Stimulated activated CD4-positive, alpha-beta T cell treated with anti-CD3 and anti-CD28 coated beads, Interleukin-4, amount 100 ng/mL, for 24 hours (primary cell): ENCODE measurements at places on chromosomes 5 and 9.
A peak's percentile ranks its signal among the peaks of the same experiment; 100 is the strongest.

GRCh38 chr5:88854769-88855168 is 28.2 kb downstream of the MEF2C start:
- DNase-seq = no peak

DNA sequence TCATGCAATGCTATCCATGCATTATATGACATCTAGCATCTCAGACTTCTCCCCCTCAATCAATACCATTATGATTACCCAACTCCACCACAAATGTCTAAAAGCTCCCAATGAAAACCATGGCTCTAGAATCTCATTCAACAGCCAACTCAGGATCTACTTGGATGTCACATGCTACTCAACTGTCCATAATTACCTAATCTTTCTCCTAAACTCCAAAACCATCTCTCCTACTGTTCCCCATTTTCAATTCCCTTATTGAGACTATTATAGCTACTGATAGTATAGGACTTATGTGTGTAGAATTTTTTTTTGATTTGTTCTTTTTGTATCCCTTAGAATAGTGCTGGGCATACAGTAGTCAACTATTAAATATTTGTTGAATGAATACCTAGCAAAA is 8.2 kb upstream of the STRBP start:
- no peak for DNase-seq

DNA sequence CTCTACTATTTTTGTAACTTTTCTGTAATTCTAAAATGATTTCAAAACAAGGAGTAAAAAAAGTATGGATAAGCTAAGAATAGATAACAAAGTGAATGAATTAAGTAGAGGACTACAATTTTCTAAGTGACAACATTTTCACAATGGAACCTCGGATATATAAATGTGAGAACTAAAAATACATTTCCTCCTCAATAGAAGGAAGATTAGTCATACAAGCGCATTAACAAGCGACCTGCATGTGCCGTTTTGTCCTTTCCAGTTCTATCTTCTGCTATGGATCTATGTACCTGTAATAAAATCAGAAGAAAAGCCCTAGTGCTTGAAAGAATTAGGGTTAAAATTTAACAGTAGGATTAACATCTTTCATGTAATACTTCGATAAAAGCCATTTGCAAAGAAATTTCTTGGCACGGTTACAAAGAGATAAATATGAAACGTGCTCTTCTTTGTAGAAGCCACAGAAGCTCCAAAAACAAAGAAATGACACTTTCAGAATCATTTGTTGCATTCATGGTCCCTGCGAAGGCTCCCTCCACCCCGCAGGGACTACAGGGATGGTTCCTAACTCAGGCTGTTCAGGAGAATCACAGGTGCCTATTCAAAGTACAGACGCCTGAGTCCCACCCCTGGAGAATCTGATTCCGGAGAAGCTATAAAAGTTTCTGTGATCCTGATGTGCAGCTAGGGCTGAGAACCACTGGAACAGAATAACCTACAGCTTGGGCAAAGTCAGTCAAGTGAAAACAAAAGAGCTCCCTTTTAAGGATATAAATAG is 216.6 kb upstream of the EFNA5 start:
- no peak for DNase-seq

DNA sequence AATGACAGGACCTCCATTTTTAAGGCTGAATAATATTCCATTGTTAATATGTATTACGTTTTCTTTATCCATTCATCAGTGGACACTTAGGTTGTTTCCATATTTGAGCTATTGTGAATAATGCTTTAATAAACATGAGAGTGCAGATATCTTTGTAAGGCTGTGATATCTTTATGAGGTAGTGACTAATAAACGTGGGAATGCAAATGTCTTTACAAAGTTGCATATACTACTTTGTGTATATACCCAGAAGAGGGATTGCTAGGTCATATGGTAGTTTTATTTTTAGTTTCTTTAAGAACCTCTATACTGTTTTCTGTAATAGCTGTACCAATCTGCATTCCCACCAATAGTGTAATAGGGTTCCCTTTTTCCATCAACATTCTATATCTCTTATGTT is 148.7 kb downstream of the FOCAD start:
- DNase-seq = no peak

GRCh38 chr9:76655121-76655541 is 109.1 kb upstream of the PCA3 start:
- DNase-seq = no peak

- DNase-seq = no peak
These were observed 22.4 kb downstream of the TNFAIP8 start for GRCh38 chr5:119378075-119378700.

DNA sequence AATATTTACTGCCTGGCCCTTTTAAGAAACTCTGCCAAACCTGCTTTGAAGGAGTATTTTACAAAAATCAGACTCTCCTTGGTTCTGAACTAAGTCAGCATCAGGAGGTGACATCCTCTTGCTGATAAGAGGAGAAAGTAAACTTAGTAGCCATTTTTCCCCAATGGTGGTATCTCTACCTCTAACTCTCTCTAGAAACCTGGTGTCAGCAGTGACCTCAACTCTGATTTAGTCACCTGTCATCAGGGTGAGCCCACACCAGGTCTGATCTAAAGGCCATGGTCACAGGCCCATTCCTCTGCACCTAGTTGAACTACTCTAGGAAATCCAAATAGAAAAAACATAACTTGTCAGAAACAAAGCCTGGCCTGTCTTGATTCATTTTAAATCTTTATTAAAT is 4.2 kb downstream of the CARNMT1 start:
- no peak for DNase-seq

GRCh38 chr5:54296386-54296785 is 14.0 kb downstream of the ARL15 start:
- no peak for DNase-seq

- no peak for DNase-seq
These were observed 12.2 kb downstream of the TENT4A start for GRCh38 chr5:6725421-6725820.

DNA sequence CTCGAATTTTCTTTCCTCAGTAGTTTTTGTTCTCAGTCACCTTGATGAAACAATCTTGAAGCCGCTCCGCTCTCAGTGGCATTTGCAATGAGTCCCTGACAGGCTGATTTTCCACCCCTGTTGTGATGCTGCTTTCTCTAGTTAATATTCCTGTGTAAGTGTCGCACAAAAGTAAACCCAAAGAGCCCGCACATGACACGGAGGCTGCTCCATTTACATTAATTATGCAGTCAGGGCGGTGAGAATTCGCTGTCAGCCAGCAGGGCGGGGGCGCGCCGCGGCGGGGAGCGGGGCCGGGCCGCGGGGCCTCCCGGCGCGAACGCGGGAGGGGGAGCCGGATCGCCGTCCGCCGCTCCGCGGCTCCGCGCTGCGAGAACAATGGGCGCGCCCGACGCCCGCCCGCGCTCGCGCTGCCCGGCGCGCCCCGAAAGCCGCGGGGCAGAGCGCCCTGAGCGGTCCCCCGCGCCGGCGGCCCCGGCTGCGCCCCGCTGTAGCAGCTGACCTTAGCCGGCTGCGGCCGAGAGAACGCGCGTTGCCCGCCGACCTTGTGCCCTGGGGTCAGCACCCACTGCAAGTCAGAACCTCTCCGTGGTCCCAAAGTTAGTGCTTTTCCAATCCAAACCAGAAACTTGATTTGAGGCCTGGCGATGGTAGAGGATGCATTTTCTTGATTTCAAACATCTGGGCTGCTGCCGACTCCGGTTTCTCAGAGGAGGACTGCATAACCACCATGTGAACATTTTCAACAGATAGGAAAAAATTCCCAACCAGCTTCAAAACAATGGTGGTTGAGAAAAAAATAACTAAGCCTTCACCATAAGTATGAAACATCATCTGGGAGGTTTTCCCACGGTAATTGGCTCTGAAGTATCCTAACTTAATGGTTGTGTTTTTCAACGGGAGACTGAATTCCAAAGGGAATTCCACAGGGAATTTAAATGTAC is 142.6 kb downstream of the PBX3 start:
- DNase-seq = peak; percentile 36

- DNase-seq = no peak
These were observed 94.9 kb downstream of the PDE8B start for GRCh38 chr5:77305222-77305846.

GRCh38 chr5:73351593-73351992 is 97.0 kb downstream of the FOXD1 start:
- no peak for DNase-seq

DNA sequence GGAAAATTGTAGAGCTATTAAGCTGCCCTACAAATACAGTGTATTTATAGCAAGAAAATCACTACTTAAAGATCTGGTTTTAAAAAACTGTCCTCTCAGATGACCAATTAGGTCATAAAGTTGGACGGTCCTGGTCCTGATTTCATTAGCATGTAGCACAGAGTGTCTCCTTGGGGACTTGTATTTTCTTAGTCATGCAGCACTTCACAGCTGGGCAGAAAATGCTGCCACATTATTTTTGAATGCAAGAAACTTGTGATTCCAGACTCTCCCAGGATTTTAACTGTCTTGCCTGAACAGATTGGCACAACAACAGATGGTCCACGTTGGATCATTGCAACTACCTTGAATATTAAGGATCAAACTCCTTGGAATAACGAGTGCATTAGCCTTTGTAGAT is 348.1 kb upstream of the SGCD start:
- no peak for DNase-seq

- DNase-seq = no peak
These were observed 90.8 kb downstream of the C5orf15 start for GRCh38 chr5:133877351-133878235.

DNA sequence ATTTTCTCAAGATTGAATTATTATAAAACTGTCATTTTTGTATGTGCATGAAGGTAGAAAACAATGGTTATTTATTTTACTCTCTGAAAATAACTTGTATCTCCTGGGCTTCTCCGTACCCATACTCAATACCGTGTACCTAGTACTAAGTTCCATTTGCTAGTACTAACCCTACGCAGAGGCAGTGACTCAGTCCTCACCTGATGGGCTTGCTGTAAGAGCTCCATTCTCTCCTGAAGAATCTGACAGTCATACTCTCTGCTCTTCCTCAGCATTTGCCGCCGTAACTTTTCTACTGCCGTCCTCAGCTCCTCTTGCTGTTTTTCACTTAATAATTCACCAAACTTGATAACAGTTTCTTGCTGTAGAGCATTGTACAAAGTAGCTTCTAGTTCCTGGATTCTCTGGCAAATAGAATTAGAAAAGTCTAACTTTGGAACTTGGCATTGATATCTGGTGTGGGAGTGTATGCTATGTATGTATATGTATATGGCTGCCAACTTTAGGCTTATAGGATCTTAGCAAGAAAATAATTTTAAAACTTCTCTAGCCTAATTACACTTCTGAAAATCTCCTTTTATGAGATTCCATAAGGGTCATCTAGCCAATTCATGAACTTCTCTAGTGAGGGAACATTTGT is 108.0 kb upstream of the DPYSL3 start:
- no peak for DNase-seq

DNA sequence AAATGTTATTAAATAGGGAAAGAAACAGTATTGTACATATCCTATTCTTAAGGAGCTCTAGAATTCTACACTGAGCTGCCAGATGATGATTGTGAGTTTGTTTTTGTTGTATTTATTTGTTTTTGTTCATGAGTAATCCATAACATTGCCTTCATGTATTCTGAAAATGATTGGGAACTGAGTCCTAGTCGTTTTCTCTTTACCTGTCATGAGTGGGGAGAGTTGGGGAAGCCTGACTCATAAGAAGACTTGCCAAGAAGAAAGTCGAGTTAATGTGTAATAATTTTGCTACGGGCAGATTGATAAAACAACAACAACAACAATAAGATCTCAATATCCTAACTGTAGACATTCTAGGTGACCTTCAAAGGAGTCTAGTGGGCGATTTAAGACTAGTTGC is 103.8 kb downstream of the ANKRD55 start:
- DNase-seq = no peak

GRCh38 chr5:120124961-120125360 is 339.1 kb upstream of the PRR16 start:
- DNase-seq = no peak

- no peak for DNase-seq
These were observed 83.2 kb downstream of the USP20 start for GRCh38 chr9:129918296-129918950.

- DNase-seq = peak; percentile 14
These were observed 158.1 kb downstream of the C9orf152 start for GRCh38 chr9:110049699-110050450.

DNA sequence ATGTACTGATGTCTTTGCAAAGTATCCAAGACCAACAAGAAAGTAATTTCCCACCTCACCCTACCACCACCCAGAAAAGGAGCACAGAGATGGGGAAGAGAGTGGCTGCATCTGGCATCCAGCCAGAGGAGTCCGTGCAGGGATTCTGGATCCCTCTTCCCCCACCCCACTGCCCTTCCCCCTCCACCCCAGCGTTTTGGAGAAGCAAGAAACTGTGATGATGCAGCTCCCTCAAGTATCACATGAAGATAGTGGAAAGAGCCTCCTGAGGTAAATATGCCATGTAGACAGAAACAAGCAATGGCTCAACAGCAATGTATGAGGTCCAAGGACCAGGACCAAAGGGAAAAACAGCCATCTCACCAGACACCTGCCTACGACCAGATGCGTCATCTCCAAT is 153.8 kb downstream of the DEPDC1B start:
- no peak for DNase-seq

DNA sequence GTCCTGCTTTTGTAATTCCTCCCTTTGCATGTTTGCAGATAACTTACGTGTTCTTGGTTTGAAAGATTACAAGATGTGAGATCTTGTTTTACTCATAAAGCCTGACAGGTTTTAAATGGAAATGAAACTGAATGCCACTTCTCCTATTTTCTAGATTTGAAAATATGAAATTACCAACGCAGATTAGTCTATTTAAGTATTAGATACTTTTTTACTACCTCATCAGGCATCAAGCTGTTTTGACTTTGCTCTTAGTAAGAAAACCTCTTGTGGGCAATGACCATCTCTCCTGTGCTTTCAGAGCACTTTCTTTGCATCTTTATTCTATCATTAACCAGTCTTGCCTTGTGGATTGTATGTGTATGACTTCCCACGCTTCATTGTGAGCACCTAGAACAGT is 3.5 kb downstream of the DMXL1 start:
- no peak for DNase-seq

- DNase-seq = no peak
These were observed 26.6 kb upstream of the CEP72 start for GRCh38 chr5:585556-585955.

DNA sequence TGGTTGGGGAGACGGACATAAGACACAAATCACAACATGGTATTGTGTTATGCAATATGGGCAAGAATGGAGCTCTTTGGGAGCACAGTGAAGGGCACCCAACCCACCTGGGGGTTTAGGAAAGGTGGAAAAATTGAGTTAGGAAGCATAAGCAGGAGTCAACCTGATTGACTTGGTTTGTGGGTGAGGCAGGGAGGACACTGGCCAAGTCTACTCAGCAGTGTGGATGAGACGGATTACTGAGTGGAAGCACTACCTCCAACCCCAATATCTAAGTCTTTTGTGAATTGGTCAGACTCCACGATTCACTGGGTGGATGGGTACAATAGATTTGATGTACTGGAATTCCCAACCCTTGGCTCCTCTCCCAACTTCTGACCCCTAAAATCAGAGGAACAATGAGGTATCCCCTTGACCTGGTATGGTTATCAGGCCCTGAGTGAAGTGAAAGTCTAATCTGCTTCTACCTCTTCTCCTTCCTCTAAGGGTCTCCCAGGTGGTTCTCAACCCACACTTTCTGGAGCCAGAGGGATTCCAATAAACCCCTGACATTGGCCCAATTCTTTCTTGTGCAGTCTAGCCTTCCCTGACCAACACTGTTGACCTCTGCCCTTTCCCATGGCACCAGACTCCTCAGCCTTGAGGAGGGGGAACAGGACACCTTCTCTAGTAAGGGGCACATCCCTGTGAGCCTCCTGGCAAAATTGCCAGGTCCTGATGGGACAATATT is 5.2 kb downstream of the EGR1 start:
- no peak for DNase-seq
